ENCODE measurements at places on chromosomes 13 and 19. TPM values are rescaled to one million over a fixed set of nuclear protein-coding genes. Genes with fewer than 3 reads are reported as not detected.

Gene OR10H1
- not detected for total RNA-seq

Gene FPR3
- not detected for total RNA-seq

Gene VSTM2B
- total RNA-seq, result not detected

Gene FXYD5
- 219 TPM for total RNA-seq

Gene ZNF699
- 1.0 TPM for total RNA-seq

Gene USPL1
- total RNA-seq, result 15.5 TPM

Gene ZNF541
- total RNA-seq, result 0.06 TPM

Gene RPS28
- 868 TPM for total RNA-seq

Gene FLT3LG
- total RNA-seq, result 1.4 TPM

Gene KLHL26
- total RNA-seq, result 5.4 TPM

Gene DCLK1
- 1.2 TPM for total RNA-seq

Gene AKAP8L
- total RNA-seq, result 38.1 TPM

Gene SIRT2
- 37.7 TPM for total RNA-seq

Gene TTC9B
- total RNA-seq, result 0.61 TPM

Gene CEACAM7
- total RNA-seq, result 0.10 TPM

Gene GARIN5A
- total RNA-seq, result 2.2 TPM

Gene B3GNT3
- total RNA-seq, result 4.2 TPM

Gene SLC10A2
- not detected for total RNA-seq

Gene C19orf73
- 1.6 TPM for total RNA-seq

Gene F10
- total RNA-seq, result 0.13 TPM

Gene AMER2
- total RNA-seq, result not detected

Gene SHANK1
- 0.09 TPM for total RNA-seq

Gene KIR2DL3
- total RNA-seq, result not detected

Gene KISS1R
- total RNA-seq, result 0.29 TPM

Gene HS6ST3
- not detected for total RNA-seq

Gene NCAN
- 0.08 TPM for total RNA-seq

Gene MRPS31
- total RNA-seq, result 13.2 TPM

Gene RGL3
- 2.1 TPM for total RNA-seq

Gene PRTN3
- 0.43 TPM for total RNA-seq

Gene PSMD8
- total RNA-seq, result 520 TPM

Gene KIR2DL4
- not detected for total RNA-seq

Gene ERICH6B
- total RNA-seq, result not detected

Gene PSG1
- total RNA-seq, result 0.20 TPM

Gene CTXN1
- total RNA-seq, result 22.9 TPM

Gene NXNL1
- not detected for total RNA-seq

Gene PLIN4
- total RNA-seq, result 0.15 TPM

Gene MYPOP
- 10.3 TPM for total RNA-seq

Gene CACNG6
- 11.8 TPM for total RNA-seq

Gene PRODH2
- 0.14 TPM for total RNA-seq

Gene ZNF763
- total RNA-seq, result not detected

Gene ZNF567
- 8.7 TPM for total RNA-seq

Gene PSG7
- not detected for total RNA-seq

Gene DDX39A
- 136 TPM for total RNA-seq

Gene FSD1
- total RNA-seq, result 8.1 TPM

Gene C3
- total RNA-seq, result 50.2 TPM

Gene MEF2B
- 1.0 TPM for total RNA-seq

Gene UPF3A
- total RNA-seq, result 31.8 TPM

Gene DGKH
- 6.3 TPM for total RNA-seq

Gene ZNF382
- total RNA-seq, result 0.10 TPM

Gene STAP2
- not detected for total RNA-seq

Gene LAIR1
- total RNA-seq, result not detected

Gene MED25
- 70.4 TPM for total RNA-seq

Gene KLF12
- total RNA-seq, result 1.5 TPM

Gene ARID3A
- total RNA-seq, result 5.6 TPM

Gene FLT1
- 0.03 TPM for total RNA-seq

Gene MBD3L2
- not detected for total RNA-seq

Gene NLRP7
- 0.02 TPM for total RNA-seq

Gene FGF21
- total RNA-seq, result not detected

Gene PINLYP
- 0.11 TPM for total RNA-seq

Gene ONECUT3
- 0.02 TPM for total RNA-seq

All from A549 treated with AZD2906 at 1 μM for 4 hours (cell line).